ENCODE measurements at places on chromosomes 7 and 10.

DNA sequence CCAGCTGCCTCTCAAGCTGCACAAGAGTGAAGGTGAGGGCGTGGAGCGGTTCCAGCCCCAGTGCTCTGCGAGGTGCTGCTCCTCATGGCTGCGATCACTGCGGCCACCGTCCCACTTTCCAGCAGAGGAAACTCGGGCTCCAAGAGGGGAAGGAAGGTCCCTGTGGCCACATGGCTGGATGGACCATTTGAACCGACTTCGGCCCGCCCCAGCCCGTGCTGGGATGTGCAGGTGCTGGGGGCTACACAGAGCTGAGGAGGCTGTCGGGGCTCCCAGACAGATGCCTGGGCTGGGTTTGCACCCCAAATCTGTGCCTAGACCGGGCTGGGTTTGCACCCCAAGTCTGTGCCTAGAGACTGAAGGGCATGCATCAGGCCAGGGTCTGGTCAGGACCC is 186.6 kb downstream of the DNAJB6 start:
- DNase-seq, result no peak

GRCh38 chr10:2981361-2981801 is 86.0 kb upstream of the PFKP start:
- DNase-seq, result no peak

DNA sequence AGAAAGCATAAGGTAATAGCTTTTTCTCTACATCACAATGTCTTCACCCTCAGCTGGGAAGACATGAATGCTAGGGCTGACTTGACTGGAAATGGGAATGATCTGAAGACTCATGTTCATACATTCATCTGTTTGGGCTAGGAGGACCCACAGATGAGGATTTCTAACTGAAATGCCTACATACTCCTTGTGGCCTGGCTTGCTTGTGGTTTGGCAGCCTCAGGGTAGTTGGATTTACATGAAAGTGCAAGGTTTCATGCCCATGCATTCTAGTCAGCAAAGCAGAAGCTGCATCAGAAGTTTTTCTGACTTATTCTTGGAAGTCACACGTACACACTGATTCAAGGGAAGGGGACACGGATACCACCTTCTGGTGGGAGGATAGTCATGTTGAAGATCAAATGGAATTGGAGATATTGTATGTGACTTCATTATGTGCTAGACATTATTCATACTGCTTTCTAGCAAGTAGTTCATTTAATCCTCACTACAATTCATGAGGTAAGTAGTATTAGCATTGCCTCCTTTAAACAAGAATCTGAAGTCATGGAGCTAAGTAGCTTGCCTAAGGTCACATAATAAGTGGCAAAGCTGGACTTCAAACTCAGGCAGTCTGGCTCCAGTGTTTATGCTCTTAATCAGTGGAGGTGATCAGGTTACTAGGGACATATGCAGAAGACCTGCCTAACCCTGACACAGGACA is 957.0 kb downstream of the LRMDA start:
- no peak for DNase-seq

DNA sequence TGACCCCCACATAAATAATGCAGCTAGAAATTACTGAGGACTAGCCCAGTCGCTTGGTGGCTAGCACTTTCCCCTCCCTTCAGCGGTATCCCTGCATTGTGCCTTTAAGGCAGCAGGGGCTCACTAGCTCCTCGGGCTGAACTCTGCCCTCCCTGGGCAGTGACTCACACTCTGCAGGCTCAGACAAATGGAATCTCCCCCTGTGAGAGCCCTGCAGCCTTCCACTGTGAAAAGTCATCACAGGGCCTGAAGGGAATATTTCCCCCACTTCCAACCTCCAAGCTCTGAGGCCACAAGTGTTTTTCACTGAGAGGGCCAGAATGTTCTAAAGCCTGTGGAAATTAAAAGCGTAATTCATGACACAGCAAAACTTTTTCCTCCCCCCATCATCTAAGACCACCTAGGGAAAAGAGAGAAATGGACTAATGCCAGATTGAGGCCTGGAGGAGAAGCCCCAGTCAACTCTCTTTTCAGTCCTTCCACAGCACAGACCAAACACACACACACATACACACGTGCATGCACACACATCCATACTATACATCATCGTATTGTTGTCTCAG is 93.6 kb upstream of the COL1A2 start:
- no peak for DNase-seq

DNA sequence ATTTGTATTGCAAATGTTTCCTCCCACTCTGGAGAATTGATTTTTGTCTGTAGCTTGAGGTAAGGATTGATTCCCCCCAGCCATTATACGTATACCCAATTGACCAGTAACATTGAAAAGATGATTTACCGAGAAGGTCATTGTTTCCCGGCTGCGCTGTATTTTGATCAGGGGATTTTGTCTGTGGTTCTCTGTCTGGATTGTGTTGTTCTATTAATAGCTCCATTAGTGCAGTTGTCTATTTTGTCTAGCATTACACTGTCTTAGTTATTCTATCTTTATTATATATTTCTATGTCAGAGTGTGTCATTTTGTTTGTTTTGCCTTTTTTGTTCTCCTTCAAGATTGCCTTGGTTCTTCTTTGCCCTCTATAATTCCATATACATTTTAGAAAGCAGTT is 37.7 kb downstream of the AHR start:
- DNase-seq, result no peak

GRCh38 chr7:92661651-92662050 is 71.5 kb upstream of the FAM133B start:
- no peak for DNase-seq

- peak; percentile 4 for DNase-seq
Measured at GRCh38 chr7:27181795-27182275, 3.2 kb downstream of the HOXA11 start.

DNA sequence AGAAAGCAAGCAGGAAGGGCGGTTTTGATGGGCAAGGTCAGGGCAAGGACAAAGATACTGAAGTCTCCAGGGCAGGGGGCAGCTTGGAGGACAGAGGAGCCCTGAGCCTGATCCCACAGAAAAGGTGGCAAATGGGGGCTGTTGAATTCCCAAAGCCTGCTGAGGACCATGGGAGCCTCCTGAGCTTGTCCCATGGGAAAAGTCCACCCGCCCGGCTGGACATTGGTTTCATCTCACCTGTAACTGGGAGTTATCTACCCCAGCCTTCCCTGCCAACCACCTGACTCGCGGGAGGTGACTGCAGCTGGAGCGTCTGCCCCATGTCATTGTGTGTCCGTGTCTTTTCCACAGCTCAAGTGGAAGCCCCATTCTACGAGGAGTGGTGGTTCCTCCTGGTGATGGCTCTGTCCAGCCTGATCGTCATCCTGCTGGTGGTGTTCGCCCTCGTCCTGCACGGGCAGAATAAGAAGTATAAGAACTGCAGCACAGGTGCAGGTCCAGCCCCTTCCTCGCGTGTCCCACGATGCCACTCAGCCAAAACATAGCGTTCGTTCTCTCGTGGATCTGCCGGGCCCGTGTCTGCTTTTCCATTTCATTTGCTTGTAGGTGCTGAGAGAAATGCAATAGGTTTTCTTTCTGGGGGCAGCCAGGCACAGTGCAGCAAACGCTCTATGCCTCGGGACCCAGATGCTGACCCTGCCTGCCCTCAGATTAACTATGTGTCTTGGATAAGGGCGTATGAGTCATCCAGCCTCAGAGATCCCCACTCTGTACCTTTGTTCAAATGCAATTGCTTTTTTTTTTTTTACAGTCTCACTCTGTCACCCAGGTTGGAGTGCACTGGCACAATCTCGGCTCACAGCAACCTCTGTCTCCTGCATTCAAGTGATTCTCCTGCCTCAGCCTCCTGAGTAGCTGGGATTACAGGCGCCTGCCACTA is 444.5 kb upstream of the FOXK1 start:
- no peak for DNase-seq

GRCh38 chr7:2353113-2353935 is 1.3 kb upstream of the EIF3B start:
- no peak for DNase-seq

- no peak for DNase-seq
Measured at GRCh38 chr7:100430493-100431285, 1.1 kb downstream of the MEPCE start.

- no peak for DNase-seq
Measured at GRCh38 chr7:34539003-34539402, 119.0 kb upstream of the NPSR1 start.

DNA sequence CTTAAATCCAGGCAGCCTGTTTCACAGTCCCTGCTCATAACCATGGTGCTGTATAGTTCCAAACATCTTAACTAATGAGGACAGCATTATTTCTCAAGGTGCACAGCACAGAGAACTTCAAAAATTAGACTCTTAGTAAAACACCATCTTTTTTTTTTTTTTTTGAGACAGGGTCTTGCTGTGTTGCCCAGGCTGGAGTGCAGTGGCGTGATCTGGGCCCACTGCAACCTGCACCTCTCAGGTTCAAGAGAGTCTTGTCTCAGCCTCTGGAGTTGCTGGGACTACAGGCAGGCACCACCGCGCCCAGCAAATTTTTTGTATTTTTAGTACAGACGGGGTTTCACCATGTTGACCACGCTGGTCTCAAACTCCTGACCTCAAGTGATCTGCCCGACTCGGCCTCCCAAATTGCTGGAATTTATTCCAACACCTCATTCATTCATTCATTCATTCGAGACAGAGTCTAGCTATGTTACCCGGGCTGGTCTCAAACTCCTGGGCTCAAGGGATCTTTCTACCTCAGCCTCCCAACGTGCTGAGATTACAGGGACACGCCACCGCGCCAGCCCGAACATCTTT is 507 bp upstream of the TMEM254 start:
- no peak for DNase-seq

- DNase-seq, result no peak
Measured at GRCh38 chr7:7976677-7977076, 8.1 kb downstream of the GLCCI1 start.

- DNase-seq, result no peak
Measured at GRCh38 chr7:129797214-129797789, 155.5 kb downstream of the UBE2H start.

- DNase-seq, result no peak
Measured at GRCh38 chr10:10870523-10871241, 147.0 kb upstream of the CELF2 start.
